ENCODE measurements at places on chromosomes 2 and 18. TPM values are rescaled to one million over a fixed set of nuclear protein-coding genes. Genes with fewer than 3 reads are reported as not detected.

DNA sequence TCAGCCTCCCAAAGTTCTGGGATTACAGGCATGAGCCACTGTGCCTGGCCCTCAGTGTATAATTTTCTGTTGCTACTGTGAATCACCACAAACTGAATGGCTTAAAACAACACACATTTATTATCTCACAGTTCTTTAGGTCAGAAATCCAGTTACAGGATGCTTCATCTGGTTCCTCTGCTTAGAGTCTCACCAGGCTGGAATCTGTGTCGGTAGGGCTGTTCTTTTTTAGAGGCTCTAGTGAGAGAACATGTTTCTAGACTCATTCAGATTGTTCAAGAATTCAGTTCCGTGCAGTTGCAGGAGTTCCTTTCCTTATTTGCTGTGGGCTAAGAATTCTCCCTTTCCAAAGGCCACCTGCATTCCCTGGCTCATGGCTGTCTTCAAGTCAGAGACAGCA, 22.2 kb downstream of the CCDC121 start:
- no peak for DNase-seq

- DNase-seq = peak; percentile 64
Observed at GRCh38 chr2:182038576-182038975, 52.9 kb downstream of the PPP1R1C start.

DNA sequence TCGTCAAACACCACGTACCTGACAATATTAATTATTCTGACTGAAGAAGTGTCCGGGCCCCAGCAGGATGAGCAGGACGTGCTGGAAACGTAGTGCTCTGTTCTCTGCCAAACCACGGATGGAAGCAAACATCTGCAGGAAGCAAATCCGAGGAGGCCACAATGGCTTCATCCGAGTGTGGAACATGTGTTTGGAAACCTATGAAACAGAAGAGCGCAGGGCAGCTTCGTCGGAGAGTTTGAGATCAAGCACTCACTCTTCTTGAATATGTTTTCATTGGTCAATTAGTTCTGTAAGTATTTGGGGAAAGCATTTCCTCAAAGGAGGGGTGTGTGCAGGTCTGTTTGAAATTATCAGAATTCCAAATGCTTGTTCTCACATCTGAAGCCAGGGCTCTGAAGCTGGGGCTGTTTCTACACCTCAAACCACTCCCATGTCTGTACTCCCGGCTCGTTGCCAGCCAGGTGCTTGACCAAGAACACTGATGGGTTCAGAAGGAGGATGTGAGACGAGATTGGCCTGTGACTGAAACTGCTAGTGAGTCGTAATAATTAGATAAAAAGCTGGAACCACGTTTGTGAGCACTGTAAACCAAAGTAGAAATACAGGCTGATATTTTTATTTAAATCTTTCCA, 356.6 kb upstream of the SALL3 start:
- DNase-seq = no peak

Gene TRIM43
- polyA plus RNA-seq = not detected

DNA sequence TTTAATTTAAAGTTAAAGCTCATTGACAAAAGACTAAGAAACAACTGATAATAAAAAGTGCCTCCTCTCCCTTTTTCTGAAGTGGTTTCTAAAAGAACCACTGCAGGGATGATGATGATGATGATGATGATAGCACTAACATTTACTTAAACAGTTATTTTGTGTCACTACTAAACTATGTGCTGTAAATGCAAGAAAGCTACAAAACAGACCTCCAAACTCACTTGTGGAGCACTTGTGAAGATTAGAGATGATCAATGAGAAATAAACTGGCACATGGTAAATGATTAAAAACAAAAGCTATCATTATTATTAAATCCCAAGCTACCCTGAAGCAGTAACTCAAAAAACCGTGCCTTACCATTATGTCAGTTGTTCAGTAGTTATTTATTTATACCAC, 88.7 kb downstream of the SLC8A1 start:
- no peak for DNase-seq

- no peak for DNase-seq
Observed at GRCh38 chr2:12730265-12730664, 13.5 kb downstream of the TRIB2 start.

DNA sequence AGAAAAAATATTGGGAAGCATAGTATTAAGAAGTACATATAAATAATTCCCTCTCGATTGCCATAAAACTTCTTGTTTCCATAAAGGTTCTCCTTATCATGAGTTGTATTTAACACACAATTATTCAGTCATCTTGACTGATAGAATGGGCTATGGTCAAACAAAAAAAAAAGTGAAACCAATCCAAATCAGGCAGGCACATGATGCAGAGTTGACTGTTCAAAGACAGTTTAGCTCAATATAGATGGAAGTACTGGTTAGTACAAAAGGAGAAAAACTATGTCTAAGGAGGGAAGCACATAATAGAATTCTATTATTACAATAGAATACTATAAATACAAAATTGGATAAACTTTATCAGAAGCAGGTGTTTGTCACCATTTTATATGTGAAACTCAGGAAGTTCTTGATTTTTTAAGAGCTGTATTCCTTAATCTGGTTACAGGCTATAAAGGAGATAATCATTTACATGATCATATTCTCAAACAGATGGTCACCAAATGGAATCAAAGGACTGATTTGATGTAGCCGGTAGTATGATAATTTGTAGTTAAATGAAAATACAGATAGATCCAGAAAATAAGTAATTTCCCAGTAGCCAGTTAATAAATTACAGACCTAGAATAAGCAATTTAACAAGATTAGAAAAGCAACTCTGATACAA, 18.2 kb upstream of the CALCRL start:
- no peak for DNase-seq

Gene POMC
- 0.46 TPM for polyA plus RNA-seq

Gene RPRM
- polyA plus RNA-seq = not detected

DNA sequence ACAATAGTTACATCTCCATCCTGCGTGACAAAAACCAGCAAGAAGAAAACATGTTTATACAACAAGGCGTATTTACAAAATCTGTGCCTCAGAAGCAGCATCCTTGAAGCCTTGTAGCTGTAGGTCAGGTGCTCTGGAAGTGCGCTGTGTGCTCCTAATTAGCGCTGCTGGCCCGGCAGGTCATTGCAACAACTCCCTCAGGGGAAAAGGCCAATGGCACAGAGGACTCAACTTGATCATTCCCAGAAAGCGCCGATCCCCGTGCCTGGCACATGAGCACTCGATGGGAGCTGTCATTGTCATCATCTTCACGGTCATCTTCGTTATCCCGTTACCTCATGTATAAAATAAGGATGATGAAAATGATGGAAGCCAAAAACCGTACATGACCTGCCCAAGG, 58.5 kb downstream of the EIPR1 start:
- no peak for DNase-seq

- no peak for DNase-seq
Observed at GRCh38 chr2:119650206-119650605, 28.8 kb upstream of the TMEM177 start.

GRCh38 chr2:44543773-44544725, 182.3 kb downstream of the CAMKMT start:
- no peak for DNase-seq

- no peak for DNase-seq
Observed at GRCh38 chr2:145503511-145503910, 983.6 kb upstream of the ZEB2 start.

DNA sequence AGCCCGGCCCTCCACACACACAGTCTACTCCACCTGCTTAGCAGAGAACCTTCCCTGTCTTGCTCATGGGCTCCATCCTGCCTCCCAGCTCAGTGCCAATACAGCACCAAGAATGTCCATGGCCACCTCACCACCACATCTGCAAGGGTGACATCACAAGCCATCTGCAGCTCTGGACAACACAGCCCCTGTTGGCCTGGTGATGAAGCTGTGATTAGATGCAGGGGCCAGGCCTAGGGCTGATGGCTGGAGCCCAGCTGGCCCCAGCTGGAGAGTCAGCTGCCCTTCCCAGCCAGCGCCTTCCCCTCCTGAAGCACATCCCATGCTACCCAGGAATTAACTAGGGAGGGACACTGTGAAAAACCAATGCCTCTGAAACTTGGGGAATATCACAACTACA, 91.1 kb downstream of the TTC32 start:
- no peak for DNase-seq

- no peak for DNase-seq
Observed at GRCh38 chr2:205778356-205778755, 96.1 kb downstream of the NRP2 start.

GRCh38 chr2:159091976-159092375, 123.5 kb downstream of the TANC1 start:
- no peak for DNase-seq

GRCh38 chr2:148903979-148904378, 29.0 kb downstream of the KIF5C start:
- DNase-seq = no peak

Gene PRKAG3
- polyA plus RNA-seq = not detected

Gene CCDC178
- polyA plus RNA-seq = not detected

DNA sequence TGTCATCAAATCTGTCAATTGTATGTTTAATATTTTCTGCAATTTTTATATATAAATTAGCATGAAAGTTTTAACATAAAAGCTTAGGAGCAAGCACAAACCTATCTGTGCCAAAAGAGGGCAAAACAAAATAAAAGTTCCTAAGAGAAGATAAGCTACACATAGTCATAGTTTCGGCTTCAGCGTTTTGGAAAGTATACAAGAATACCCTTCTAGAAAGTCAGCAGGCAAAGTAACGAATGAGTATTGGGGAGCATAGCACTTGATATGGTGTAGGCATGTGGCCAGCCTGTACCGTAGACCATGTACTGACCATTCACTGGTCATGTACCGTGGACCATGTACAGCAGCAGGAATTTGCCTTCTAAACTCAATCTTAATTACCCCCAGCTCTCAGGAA, 156.1 kb downstream of the TMEM247 start:
- no peak for DNase-seq

DNA sequence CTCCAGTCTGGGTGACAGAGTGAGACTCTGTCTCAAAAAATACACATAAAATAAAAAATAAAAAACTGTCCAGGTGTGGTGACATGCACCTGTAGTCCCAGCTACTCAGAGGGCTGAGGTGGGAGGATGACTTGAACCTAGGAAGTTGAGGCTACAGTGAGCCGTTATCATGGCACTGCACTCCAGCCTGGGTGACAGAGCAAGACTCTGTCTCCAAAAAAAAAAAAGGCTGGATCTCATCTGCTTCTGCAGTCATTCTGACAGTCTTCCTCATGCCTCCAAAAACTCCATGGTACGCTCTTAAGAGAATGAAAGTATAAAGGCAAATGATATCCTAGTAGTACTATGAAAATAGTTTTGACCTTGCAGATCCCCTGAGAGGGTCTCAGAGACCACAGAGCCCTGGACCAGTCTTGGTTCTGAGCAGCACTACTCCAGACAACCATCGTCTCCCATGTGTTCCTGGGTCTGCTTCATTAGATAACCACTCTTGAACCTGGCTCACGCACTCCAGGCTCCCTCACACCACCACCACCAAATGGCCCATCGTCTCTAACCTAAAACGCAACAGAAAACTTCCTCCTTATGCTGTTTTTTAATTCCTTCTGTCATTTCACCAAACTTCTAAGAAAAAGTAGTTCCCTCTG, 26.0 kb downstream of the SPIRE1 start:
- DNase-seq = no peak

Gene ANKRD29
- polyA plus RNA-seq = 5.4 TPM

GRCh38 chr2:28639092-28639691, 112.4 kb upstream of the PPP1CB start:
- no peak for DNase-seq

GRCh38 chr2:27932396-27932795, 41.9 kb downstream of the BABAM2 start:
- DNase-seq = peak; percentile 94

DNA sequence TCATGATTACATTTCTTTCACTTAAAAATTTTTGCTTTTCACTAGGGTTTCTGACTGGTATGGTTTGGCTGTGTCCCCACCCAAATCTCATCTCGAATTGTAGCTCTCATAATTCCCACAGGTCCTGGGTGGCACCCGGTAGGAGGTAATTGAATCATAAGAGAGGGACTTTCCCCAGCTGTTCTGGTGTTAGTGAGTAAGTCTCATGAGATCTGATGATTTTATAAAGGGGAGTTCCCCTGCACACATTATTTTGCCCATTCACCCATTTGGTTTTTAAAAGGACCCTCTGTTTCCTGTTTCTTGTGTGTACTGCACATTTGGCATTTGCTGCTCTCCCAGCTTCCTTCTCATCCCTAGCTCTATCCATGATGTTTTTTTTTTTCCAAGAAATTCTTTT, 27.8 kb upstream of the NETO1 start:
- DNase-seq = peak; percentile 67

- no peak for DNase-seq
Observed at GRCh38 chr2:105344704-105345345, 7.5 kb downstream of the C2orf49 start.

Gene TOGARAM2
- 0.10 TPM for polyA plus RNA-seq

DNA sequence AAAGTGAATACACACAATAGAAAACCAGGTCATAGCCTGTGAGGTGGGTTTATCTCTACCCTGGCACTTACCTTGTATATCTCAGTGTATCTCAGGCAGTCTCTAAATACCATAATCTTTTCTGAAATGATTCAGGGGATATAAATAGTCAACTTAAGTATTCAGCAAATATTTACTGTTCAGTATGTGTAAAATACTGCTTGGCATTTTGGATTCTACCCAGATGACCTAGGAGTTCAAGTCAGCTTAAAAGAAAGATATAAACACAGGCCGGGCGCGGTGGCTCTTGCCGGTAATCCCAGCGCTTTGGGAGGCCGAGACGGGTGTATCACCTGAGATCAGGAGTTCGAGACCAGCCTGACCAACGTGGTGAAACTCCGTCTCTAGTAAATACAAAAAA, 23.8 kb downstream of the GRHL1 start:
- DNase-seq = no peak

- DNase-seq = no peak
Observed at GRCh38 chr18:56999823-57000222, 147.1 kb upstream of the BOD1L2 start.

Gene GATA6
- 0.03 TPM for polyA plus RNA-seq

Gene BAZ2B
- polyA plus RNA-seq = 1.8 TPM

Gene PPP1CB
- 65.6 TPM for polyA plus RNA-seq

Gene DGKD
- 2.8 TPM for polyA plus RNA-seq

GRCh38 chr2:100042562-100042961, 99.8 kb downstream of the AFF3 start:
- no peak for DNase-seq

DNA sequence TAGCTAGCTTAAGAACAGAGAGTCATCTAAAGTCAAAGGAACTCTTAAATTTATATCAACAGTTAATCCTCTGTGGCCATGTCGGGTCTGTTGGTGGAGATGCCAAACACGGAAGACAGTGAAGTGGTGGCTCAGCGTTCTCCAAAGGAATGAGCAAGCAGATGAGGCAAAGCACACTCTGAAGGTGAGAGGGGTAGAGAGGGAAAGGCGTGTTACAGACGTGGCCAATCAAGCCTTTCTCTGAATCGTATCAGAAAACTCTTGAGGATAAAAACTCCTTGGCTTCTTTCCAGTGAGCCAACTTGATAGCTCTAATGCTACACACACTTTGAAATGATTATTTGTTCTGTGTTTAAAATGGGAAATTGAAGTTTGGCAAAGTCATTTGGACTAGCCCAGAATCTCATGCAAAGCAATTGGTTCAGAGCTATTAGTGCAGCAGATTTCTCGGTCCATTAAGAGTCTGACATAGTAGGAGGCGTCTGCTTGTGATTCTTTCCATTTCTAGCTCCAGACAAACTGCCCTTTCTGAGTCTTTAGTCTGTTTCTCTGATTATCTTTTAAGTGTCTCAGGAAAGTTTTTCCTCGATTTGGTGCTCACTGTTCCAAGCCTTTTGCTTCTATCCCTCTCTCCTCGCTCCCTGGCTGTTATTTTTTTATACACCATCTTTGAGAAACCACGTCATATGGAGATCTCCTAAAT, 57.5 kb upstream of the CPO start:
- no peak for DNase-seq
